ENCODE measurements at places on chromosomes 5 and 9.

DNA sequence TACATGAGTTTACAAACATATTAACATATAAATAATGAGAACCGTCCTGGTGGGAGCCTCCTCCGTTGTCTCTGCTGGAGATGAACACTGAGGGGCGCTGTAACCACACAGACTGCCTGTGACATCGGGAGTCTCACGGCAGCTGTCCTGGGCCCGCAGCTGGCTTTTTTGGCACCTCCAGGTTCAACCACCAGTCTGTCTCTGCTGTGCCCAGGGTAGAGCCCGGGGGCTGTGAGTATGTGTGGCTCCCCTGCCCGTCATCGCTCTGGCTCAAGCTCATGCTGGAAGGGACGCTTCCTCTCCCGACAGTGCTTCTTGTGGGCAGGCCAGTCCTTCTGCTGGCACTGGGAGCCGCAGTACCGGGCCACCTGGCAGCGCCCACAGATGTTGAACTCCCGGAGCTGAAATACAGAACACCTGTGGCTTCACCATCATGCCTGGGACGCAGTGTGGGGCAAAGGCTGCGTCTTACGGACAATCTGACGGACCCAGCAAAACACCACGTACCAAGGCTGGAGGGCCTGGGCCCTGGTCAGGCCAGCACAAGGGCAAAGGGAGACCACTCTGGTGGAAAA lies 3.6 kb upstream of the DPH7 start:
- peak; percentile 70 for DNase-seq

DNA sequence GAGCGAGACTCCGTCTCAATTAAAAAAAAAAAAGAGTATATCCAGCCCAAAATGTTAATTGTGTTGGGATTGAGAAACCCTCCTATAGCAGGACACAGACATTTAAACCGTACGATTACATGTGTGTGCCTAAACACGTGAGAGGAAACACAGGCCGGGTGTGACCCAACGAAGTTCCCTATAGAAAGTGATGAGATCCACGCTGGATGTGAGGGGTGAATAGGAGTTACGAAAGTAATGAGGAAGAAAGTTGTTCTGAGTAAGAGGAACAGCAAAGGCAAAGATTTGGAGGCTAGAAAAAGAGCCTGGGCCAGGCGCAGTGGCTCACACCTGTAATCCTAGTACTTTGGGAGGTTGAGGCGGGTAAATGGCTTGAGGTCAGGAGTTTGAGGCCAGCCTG lies 13.6 kb downstream of the NAIF1 start:
- no peak for DNase-seq

- DNase-seq = no peak
Observed at GRCh38 chr5:1445313-1445688, at the start of gene SLC6A3. TSS of gene SLC6A3 (minus strand) at chr5:1445440. CDS start at chr5:1443197, 2,243 bp downstream.

DNA sequence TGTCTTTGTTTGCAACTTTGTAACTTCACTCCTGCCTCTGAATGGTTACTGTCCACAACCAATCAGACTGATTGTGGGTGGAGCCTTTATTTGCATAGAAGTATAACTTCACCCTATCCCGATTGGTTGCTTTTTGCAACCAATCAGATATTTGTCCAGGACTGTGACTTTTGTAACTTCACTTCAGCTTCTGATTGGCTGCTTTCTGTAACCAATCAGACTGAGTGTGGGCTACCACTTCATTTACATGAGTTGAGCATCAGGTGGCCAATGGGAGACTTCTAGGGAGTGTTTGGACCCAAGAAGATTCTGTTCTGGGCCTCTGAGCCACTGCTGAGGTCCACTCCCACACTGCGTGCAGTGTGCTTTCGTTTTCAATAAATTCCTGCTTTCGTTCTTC lies 1810.7 kb upstream of the CDH6 start:
- DNase-seq = no peak

GRCh38 chr5:178145965-178146820 lies 7.5 kb downstream of the NHP2 start:
- peak; percentile 83 for DNase-seq

DNA sequence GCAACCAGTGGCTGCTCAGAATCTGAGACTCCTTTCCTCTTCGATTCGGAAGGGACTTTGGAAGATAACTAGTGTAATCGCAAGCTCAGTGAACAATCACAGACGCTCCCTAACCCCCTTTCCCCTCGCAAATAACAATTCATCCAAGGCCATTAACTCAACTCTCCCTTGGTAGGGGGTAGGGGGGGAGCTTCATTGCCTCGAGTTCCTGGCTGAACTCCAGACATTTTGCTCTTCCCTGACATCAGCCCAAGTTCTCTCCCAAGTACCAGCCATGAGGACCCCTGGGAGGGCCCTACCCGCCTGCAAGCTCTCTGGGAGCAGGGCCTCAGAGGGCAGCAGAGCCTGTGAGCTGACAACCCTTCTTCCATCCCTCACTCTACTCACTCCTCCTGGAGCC lies 8.4 kb downstream of the FAM163B start:
- DNase-seq = no peak

DNA sequence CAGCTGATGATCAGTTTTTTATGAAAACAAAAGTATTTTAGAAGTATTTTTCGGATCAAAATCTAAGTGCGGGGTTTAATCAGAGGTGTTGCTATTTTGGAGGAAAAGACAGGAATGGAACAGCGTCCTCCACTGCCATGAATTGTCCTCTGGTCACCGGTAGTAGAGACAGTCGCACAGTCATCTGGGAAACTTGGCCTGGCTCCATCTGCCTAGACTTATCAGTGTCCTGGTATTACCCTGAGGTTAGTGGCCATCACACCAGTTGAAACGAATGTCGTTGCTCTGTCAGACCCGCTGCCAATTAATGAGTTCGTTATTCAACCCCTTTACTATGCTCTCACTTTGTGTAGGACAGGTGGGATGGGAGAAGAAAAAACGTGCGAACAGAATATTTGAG lies 8.2 kb downstream of the TLX3 start:
- no peak for DNase-seq

DNA sequence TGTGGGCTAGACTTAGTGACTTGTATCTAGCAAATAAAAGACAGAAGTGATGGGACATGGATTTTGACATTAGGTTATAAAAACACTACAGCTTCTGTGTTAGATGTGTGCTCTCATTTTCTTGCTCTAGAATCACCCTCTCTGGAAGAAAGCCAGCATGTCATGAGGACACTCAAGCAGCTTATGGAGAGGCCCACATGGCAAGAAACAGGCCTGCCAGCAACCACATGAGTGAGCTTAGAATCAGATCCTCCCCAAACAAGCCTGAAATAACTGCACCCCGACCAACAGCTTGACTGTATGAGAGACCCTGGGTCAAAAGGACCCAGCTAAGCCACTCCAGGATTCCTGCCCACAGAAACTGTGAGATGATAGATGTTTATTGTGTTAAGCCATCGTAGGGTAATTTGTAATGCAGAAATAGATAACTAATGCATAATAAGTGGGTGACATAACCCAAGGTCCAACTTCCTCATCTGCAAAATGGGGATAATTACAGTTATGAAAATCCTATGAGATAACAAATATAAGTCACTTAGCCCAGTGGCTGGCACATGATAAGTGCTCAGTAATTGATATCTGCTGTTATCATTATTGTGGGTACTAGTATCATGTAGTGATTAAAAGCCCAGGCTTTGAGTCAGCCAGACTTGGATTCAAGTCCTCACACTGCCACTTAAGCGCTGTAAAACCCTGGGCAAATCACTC lies 86.5 kb downstream of the KLHL3 start:
- DNase-seq = no peak

DNA sequence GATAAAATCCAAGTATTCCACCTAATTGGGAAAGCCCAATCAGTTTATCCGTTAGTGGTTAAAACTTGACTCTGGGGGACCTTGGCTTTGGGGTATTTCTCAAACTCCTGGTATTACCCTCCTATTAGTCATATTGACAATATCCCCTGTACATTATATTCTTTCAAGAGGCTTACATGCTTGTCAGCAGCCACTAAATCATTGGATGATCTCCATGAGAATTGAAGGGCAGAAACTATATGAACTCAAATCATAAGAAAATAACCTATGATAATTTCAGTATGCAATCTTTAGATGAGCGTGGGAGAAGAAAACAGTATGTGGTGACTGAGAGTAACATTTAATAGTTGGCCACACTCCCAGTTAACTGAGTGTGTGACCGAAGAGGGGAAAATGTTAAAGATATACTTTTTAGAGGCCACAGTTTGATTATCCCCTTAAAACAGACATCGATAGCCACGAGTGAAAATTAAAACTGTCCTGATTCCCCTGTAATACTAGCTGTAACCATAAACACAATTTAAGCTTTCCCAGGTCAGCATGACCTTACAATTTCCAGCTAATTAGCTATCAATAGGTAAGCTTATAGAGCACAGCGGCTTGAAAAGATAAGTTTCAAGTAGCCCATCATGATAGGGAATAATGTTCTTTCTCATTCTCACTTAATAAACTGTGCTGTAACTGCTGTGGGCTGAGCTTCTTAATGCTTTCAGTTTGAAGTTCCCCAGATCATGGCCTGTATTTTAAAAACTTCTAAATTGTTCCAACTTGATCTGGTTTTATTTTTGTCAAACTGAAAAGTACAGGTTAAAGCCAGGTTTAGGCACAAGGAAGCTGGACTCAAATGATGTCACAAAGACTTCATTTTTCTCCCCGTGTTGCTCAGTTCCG lies 58.6 kb downstream of the PUM3 start:
- no peak for DNase-seq

DNA sequence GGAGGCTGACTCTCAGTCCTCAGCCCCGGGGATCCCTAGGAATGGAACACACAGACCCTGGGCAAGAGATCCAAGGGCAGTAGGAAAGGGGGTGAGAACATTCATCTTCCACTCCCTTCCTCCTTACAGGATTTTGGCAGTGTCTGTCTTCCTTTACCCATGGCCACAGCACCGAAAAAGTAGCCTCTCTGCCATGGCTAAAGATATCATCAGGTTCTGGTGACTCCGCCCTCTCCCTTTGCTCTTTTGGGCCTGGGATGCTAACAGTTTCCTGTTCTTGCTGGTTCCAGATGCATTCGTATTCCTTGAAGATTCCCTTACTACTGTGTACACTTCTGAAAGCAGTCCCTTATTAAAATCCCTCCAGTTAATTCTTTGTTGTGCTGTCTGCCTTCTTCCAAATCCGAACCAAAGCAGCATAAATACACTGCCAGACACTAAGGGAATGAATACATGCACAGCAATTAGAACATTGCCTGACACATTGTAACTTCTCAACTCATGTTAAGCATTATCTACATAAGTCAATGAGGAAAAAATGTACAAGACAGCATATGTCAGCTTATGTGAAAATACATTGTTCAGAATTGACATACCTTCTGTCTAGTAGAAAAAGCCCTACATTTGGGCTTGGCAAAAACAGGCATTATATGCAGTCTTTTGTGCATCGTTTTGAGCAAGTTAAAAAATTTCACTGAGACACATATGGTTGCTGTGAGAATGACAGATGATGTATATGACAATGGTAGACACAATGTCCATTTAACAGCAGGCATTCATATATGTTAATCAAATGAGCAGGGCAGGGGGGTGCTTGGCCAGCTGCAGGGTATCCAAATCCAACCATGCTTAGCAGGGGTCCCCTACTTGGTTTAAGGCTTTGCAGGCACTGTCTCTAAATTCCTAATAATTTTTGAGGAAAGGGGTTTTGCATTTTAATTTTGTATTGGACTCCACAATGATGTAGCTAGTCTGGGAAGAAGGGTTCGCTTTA lies 58.8 kb upstream of the RAI14 start:
- DNase-seq = no peak

- DNase-seq = no peak
Observed at GRCh38 chr9:3238236-3238635, 287.6 kb downstream of the RFX3 start.

GRCh38 chr5:56951946-56952691 lies at the start of gene MIER3:
TSS of gene MIER3 (minus strand) at chr5:56952123. CDS start at chr5:56952102, 21 bp downstream.
- DNase-seq = peak; percentile 92

DNA sequence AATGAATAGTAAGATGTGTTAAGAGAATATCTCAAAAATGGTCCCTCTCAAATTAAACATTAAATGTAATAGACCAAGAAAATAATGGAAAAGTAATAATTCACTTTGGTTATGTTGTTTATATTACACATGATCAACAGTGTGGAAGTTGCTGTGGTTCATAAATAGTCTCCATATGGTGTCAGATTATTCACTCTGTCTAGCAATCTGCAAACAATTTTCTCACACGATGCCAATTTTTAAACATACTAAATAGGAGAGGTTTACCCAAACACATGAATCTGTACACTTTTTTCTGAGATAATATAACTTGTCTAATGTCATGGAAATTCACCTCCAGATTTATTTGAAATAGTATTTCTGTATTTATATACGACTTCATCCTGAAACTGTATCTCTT lies 217.4 kb upstream of the FBXL7 start:
- DNase-seq = no peak

All from 8988T (cell line).